NCI-H1092 treated with DMSO at 0.1 percent for 48 hours (cell line): ENCODE measurements at places on chromosomes 13 and 19.

DNA sequence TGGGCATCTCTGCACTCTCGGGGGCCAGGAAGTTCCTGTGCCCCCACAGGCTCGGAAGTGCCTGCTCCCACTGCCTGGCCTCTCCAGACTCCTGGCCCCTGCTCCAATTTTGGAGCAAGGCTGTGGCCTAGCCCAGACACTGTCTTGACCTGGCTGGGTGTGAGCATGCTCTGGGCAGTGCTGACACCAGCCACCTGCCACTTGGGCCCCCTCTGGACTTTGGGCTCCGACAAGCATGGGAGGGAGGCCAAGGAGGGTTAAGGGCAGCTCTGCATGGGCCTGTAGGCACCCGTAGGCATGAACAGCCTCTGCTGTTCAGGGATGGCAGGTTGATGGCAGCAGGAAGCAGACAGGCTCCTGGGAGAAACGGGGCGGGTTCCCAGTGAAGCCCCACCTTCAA is 26.0 kb upstream of the RBM26 start:
- no peak for DNase-seq

GRCh38 chr13:110045919-110046318 is 259.5 kb upstream of the IRS2 start:
- DNase-seq: no peak

GRCh38 chr13:64985075-64985474 is 2245.1 kb downstream of the PCDH9 start:
- no peak for DNase-seq

DNA sequence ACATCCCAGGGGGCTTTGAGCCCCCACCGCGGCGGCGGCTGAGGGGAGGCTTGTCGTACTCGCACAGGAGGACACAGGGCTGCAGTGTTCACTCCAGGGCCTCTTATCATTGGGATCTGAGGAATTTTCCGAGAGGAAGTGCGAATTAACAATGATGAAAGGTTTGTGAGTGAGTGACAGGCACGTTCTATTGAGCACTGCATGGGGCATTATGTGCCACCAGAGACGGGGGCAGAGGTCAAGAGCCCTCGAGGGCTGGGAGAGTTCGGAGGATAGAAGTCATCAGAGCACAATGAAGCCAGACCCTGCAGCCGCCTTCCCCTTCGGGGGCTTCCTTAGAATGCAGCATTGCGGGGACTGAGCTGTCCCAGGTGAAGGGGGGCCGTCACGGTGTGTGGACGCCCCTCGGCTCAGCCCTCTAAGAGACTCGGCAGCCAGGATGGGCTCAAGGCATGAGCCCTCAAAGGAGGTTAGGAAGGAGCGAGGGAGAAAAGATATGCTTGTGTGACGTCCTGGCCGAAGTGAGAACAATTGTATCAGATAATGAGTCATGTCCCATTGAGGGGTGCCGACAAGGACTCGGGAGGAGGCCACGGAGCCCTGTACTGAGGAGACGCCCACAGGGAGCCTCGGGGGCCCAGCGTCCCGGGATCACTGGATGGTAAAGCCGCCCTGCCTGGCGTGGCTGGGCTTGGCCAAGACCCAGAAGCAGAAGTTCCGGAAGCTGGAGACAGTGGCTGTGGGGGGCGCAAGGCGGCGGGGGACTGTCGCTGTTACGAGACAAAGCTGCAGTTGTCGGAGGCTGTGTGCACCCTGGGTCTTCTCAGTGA is 53.9 kb downstream of the MCF2L start:
- DNase-seq: no peak

GRCh38 chr19:43362745-43363144 is 9.3 kb downstream of the CD177 start:
- DNase-seq: no peak

DNA sequence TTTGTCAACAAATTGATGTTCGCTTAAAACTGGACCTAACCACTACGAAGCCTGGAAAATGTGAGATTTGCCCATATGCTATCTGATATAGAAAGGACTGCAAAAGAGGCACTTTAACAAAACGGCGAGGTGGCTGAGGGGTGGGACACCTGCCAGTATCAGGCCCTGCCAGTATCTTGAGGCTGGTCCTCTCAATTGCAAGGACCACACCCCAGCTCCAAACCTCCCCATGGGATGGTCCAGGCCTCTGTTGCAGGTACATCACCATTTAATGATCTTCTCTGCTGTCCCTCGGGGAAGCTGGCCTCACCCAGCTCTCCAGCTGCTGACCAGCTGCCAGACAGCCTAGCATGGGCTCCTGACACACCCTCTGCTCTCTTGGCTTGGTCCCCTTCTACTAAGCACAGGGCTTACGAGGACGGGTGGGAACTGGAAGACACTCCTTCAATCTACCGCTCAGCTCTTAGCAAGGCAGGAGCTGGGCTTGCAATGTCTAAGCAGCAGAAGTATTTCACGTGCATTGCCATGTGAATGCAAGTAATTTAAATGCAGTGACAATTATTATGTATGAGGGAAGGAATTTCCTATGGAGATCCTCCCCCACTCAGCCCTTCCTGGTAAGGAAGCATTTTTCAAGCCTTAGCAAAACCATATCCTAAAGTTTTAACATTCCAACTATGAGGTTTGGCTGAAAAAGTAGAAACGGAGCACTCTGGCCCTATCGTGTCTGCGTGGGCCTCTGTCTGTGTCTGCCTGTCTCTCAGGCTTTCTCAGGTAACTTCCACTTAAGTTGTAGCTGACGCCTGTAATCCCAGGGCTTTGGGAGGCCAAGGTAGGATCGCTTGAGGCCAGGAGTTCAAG is 63.9 kb downstream of the LATS2 start:
- no peak for DNase-seq

- DNase-seq: no peak
These were observed 18.2 kb upstream of the PTBP1 start for GRCh38 chr19:778910-779653.

DNA sequence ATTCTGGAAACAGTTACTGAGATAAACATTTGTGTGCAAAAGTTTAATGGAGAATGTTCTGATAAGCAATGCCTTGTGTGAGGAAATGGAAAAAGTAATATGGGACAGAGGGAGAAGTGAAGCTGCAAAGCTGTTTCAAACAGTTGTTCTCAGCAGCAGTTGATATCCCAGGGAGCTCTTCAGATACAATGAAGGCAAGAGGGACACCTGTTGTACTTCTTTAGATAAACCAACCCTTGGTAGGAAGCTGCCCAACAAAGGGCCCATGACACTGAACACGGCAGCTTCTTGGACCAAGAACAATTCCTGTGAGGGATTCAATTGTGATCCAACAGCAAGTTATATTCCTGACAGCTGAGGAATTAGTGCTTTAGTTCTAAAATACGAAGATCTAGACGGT is 894.3 kb upstream of the PCDH20 start:
- DNase-seq: no peak

GRCh38 chr19:4639531-4640246 is 373 bp downstream of the TNFAIP8L1 start:
- DNase-seq: peak; percentile 18

GRCh38 chr19:38661996-38662395 is 14.5 kb downstream of the ACTN4 start:
- DNase-seq: no peak

DNA sequence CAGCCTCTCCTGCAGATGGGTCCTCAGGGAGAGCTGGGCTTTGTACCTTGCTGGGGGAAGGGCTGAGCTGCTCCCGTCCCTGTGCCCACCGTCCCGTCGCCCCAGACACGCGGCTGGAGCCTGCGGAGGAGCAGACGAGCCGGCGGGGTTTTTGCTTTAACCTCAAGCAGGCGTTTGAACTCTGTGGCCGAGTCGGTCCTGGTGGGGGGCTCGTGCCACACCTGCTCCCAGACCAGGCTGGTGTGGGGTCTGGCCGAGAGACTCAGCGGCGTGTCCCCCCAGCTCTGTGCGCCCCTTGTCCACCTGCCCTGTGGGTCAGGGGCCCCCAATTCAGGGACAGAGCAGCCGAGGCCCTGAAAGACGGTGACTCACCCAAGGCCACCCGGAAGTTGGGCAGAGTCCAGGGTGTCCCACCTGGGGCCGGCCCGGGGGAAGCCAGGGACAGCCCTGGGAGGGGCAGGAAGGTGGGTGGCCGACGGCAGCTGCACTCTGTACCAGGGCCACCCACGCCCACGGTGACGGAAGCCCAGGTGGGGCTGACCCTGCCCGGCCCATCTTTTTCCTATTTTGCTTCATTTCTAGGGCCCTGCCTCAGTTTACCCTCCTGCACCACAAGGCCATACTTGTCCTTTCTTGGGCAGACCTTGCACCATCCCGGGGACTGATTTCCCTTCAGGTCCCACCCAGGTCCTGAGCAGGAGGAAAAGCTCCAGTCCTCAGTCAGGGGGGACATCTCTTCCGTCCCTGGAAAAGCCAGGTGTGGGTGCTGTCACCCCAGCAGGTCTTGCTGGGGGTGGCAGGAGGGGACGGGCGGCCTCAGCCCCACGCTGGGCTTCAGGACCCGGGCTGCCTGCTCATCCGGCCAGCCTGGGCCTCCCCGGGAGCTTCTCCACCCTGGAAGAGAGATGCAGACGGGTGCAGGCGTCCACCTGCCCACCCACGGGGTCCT is 5.3 kb downstream of the EFNA2 start:
- DNase-seq: no peak

GRCh38 chr13:105972306-105972721 is 563.1 kb downstream of the EFNB2 start:
- DNase-seq: no peak

DNA sequence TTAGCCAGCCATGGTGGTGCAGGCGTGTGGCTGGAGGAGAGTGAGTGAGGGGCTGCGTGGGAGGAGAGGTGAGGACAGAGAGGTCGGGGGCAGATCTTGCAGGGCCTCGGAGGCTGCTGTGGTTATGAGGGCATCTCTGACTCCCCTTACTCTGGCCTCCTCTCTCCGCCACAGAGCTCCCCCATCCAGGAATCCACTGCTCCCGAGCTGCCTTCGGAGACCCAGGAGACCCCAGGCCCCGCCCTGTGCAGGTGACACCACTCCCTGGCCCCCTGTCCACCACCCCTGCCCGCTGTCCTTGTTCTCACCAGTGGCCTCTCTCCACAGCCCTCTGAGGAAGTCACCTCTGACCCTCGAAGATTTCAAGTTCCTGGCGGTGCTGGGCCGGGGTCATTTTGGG is 7.8 kb downstream of the PTGER1 start:
- DNase-seq: no peak

- no peak for DNase-seq
These were observed 3.2 kb downstream of the GPR183 start for GRCh38 chr13:99303863-99304521.

DNA sequence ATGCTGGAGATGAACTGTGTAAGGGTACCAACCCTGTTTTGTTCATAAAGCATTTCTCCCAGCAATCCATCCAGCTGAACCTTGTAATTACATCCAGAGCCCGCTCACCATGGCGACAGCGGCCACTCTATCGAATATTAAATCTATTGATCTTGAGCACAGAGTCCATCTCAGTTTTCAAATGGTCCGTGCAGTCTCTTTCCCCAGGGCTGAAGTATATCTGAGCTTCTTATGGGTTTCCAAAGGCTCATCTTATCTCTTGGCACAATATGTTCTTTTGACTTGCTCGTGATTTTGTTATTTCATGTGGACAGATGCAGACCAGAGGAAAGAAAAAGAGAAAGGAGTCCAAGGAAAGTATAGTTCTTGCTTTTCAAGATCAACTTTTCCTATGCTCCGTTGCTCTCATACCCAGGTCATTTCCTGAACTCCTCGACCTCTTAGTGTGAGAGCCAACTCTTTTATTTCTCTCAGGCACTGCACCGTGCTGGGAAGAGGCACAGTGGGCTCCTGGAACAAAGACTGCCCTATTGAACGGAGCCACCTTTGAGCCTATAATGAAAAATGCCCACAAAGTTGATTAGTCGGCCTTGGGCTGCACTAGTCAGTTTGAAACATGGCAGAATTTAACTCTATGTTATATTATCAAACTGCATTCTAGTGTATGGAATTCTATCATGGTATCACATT is 66.7 kb downstream of the RFC3 start:
- peak; percentile 52 for DNase-seq

- no peak for DNase-seq
These were observed 112.2 kb downstream of the IER2 start for GRCh38 chr19:13262450-13262849.

DNA sequence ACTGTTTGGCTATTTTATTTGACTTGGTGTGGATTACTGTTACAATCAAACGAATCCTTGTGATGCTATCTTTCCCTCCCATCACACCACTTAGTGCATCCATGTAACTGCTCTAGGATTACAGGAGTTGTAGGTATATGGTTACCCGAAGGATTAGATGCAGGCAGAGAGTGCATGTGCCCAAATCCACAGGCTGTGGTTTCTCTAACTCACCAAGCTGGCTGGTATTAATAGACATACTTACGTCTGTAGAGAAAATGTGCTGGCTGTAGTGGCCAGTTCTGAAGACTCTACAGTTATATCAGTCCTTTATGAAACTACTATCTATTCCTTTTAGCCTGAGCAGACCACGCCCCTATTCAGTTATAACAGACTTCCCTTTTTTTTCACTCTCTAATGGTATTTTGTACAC is 1.1 kb upstream of the HMGB1 start:
- no peak for DNase-seq

DNA sequence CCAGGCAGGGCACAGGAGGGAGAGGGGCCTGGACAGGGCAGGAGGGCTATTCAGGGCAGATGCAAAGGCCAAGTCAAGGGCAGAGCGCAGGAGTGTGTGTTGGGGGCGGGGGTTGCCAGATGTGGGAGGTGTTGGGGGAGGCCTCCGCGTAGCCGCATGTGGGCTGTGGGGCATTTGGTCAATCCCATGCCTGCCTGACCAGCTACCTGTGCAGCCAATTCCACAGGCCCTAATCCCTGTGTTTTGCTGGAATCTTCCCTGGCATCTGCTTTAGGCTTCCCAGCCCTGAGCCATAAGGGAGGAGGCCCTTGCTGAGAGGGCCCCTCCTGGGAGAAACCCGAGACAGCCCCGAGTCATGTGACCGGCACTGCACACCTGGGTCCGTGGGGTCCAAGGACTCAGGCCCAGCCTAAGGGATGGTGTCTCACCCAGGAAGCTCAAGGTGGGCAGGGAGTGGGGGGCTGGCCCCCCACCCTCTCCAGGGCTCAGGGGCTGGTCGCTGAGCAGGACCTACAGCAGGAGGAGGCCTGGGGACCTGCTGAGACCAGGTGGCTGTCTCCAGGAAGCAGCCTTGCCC is 20.3 kb downstream of the RFX1 start:
- DNase-seq: no peak

GRCh38 chr19:12141405-12141736 is 1.2 kb upstream of the ZNF20 start:
- no peak for DNase-seq

- DNase-seq: no peak
These were observed 151.6 kb downstream of the GPC6 start for GRCh38 chr13:93378184-93378583.

GRCh38 chr19:37635076-37636056 is 19.9 kb downstream of the ZFP30 start:
- DNase-seq: no peak

GRCh38 chr13:33968520-33969507 is 150.9 kb downstream of the RFC3 start:
- peak; percentile 16 for DNase-seq

- no peak for DNase-seq
These were observed 5.1 kb downstream of the EGLN2 start for GRCh38 chr19:40803857-40804782.
